Astrocyte of the spinal cord (primary cell): ENCODE measurements at places on chromosomes 2 and 18.
A peak's percentile ranks its signal among the peaks of the same experiment; 100 is the strongest.

GRCh38 chr2:68385220-68385906, 20.3 kb downstream of the PLEK start:
- DNase-seq: no peak

GRCh38 chr18:24910221-24910620, 441.7 kb downstream of the ZNF521 start:
- no peak for DNase-seq

GRCh38 chr18:23257686-23258565, 122.6 kb downstream of the CABLES1 start:
- DNase-seq: peak; percentile 44

GRCh38 chr2:6845312-6845711, 20.4 kb downstream of the CMPK2 start:
- DNase-seq: peak; percentile 20
